Activated CD4-positive, alpha-beta T cell treated with anti-CD3 and anti-CD28 coated beads for 1 hour (primary cell): ENCODE measurements at places on chromosomes 1 and 21.

GRCh38 chr1:224223819-224224714 is 41.0 kb downstream of the DEGS1 start:
- no peak for DNase-seq

- no peak for DNase-seq
These were observed 38.1 kb downstream of the MRAP start for GRCh38 chr21:32336711-32337110.

- DNase-seq: no peak
These were observed 93.0 kb downstream of the KIF26B start for GRCh38 chr1:245247801-245248200.

- no peak for DNase-seq
These were observed 270.3 kb downstream of the SDCCAG8 start for GRCh38 chr1:243526180-243526579.
